T-cell (primary cell): ENCODE measurements at places on chromosomes 5 and 9.

GRCh38 chr5:74641735-74642542 lies 1.4 kb upstream of the ENC1 start:
- peak; percentile 12 for DNase-seq

GRCh38 chr5:66582499-66583165 lies 13.6 kb upstream of the MAST4 start:
- no peak for DNase-seq

- no peak for DNase-seq
These were observed 93.2 kb downstream of the NLN start for GRCh38 chr5:65815161-65815560.

DNA sequence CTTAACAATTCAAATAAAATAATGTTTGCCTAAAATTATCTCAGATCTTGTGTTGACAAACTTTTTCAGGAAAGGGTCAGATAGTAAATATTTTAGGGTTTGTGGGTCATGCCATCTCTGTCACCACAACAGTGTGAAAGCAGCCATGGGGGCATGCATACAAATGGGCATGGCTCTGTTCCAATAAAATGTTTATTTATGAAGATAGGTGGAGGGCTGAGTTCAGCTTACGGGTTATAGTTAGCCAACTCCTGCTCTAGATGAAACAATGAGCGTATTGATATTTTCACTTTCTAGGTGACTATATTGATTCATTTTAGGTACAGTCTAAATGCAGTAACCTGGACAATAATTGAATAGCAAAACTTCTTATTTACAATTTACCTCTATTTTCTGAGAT lies 533.8 kb upstream of the CLINT1 start:
- DNase-seq: no peak

GRCh38 chr5:133696782-133697507 lies 84.6 kb upstream of the FSTL4 start:
- no peak for DNase-seq

- no peak for DNase-seq
These were observed 54.3 kb downstream of the OTULIN start for GRCh38 chr5:14718778-14719177.

DNA sequence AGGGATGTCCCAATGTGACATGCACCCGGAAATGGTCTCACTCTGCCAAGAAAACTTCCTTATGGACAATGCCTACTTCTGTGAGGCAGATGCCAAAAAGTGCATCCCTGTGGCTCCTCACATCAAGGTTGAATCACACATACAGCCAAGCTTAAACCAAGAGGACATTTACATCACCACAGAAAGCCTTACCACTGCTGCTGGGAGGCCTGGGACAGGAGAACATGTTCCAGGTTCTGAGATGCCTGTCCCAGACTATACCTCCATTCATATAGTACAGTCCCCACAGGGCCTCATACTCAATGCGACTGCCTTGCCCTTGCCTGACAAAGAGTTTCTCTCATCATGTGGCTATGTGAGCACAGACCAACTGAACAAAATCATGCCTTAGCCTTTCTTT lies 37.6 kb upstream of the CCDC152 start:
- no peak for DNase-seq

DNA sequence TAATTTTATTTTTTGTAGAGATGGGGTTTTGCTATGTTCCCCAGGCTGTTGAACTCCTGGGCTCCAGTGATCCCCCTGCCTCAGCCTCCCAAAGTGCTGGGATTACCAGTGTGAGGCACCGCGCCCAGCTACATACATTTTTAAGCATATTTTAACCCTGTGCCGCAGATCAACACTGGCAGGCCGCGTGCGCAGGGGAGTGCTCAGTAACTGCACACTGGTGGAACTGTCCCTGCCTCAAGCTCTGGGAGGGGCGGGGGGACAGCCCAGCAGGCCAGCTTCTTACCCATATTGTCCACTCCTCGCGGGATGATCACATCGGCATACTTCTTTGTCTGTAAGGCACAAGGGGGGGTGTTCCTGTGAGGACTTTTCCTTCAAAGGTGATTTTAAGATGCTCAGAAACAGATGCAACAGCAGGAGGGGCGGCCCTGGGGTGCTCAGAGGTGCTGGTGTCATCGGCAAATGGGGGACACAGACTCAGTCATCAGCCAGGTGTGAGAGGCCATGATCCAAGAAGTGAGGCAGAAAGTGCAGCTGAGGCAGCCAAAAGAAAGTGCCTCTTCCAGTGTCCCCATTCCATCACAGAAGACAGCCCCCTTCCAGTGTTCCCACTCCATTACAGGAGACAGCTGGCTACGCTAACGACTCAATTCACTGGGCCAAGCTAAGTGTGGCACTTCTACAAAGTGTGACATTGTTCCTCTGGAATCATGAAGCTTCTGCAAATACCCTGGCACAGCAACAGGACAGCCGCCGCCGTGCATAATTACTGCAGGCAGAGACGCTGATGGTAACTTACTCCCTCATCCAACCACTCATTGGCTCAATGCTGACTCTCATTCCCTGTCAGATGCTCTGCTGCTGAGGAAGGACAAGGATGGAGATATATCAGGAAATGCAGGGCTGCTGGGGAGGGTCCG lies 5.2 kb downstream of the UCK1 start:
- no peak for DNase-seq

DNA sequence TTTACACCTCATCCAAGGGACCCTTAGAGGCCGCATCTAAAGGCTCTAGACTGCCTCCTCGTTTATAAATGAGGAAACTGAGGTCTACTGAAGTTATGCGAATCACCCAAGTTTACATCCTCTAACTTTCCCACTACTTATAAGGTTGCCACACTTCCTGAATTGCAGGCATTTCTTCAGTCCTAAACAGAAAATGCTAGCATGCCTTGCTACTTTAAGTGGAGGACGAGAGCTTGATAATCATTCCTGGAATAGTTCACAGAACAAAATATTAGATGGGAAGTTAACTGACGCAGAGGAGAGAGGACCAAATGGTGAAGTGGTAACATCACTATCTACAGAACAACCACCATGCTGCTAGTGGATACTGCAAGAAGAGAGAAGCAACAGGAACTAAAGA lies 85.8 kb downstream of the GNAQ start:
- DNase-seq: no peak

- no peak for DNase-seq
These were observed 36.0 kb downstream of the DOCK8 start for GRCh38 chr9:250625-251024.

GRCh38 chr9:4803670-4804530 lies 11.2 kb downstream of the RCL1 start:
- no peak for DNase-seq

- no peak for DNase-seq
These were observed 680 bp downstream of the GLRA1 start for GRCh38 chr5:151923866-151924476.

GRCh38 chr9:75644649-75645048 lies 245.8 kb upstream of the PCSK5 start:
- DNase-seq: no peak

DNA sequence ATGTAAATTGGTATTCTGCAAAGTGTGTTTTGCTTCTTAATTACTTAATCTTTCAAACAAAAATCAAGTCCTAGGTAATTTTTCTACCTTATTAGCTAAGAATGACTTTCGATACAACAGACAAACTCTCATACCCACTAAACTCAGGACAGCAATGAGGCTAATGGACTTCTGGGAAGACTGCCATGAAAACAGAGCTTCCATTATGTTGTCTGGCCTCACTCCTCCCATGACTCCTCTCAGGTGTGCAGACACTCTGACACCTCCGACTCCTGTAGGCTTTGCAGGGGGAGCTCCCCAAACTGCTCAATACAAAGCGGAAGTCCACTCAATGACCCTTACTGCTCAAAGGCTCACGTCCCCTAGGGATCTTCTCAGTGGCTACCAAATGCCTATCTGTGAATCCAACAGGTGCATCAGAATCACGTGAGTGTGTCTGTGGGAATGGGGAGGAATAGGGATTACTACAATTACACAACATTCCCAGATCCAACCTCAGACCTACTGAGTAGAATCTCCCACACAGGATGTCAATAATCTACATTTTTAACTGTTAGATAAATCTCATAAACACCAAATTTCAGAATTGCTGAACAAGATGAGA lies 289.9 kb downstream of the RAB3C start:
- DNase-seq: no peak

- no peak for DNase-seq
These were observed 484.8 kb downstream of the EBF1 start for GRCh38 chr5:158614951-158615350.

- DNase-seq: no peak
These were observed 5.8 kb upstream of the POMT1 start for GRCh38 chr9:131496844-131497405.

DNA sequence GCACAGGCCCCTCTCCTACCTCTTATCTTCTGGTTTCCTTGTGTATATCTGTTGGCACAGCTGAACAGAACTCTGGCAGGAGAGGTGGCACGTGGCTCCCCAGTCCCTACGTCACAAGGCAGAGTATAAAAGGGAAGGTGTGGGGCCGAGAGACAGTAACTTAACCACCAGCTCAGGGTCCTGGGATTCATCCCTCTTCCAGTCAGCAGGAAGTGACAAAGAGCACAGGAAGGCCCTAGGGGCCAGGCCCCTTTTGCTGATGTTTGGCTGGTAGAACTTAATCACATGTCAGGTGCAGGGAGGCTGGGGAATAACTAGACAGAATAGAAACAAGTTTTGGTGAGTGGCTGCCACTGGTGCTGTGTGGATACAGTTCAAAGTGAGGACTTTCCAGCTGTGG lies 4.5 kb upstream of the ICE1 start:
- DNase-seq: no peak

- no peak for DNase-seq
These were observed 105.9 kb downstream of the HOMER1 start for GRCh38 chr5:79408028-79408427.

DNA sequence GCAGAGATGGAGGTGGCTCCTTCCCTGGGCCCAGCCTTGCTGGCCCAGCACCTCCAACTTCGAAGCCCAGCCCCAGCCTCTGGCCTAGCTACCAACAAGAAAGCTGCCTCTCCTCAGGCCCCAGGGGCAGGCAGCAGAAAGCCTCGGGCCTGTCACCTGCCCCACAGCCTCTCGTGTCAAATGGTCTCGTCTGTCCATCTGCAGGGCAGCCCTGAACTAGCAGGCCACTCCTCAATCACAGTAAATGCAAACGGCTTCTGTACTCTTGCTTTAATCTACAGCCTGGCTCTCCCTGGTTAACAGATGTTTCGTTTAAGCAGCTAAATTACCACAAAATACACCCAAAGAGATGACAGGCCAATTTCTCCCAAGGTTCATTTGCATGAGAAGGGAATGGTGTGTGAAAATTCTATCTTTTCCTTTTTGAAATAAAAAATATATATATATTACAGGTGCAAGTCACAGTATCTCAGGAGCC lies 21.5 kb downstream of the VAV2 start:
- DNase-seq: no peak

- no peak for DNase-seq
These were observed 254.8 kb upstream of the IRX4 start for GRCh38 chr5:2137444-2138050.

DNA sequence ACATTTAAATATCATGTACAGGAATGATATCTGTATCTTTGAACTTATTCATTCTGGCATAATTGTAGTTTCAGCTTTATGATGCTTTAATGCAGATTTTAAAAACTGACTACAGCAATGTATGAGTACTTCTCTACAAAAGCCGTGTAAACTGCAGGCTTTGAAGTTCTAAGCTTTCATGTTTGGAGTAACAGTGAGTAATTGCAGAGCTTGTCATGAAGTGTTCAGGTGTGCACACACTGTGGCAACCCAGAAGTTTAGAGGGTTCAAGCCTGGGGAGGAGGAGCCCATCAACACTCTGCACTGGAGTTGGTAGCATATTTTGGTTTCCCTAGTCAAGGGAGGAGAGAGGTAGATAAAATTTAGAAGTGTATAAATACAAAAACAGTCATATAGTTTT lies 130.9 kb downstream of the CD180 start:
- DNase-seq: no peak

DNA sequence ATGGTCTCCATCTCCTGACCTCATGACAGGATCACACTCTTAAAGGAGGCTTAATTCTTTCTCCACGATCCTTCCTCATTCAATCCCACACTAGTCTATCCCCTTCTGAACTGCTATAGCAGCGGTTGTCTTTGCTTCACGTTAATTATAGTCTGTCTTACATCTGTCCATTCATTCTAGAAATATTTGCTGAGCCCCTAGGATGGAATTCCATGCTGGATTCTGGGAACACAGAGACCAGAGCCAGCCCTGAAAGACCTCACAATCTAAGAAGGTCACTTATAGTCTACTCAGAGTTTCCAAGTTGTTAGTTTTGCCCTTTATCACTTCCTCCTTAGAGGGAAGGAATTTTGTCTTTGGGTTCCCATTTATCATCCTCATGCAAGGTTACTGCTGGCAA lies 193.5 kb downstream of the GAS1 start:
- no peak for DNase-seq

- peak; percentile 92 for DNase-seq
These were observed 13.2 kb upstream of the AQP7 start for GRCh38 chr9:33415501-33416038.

- no peak for DNase-seq
These were observed 153.8 kb upstream of the FST start for GRCh38 chr5:53326424-53327153.

DNA sequence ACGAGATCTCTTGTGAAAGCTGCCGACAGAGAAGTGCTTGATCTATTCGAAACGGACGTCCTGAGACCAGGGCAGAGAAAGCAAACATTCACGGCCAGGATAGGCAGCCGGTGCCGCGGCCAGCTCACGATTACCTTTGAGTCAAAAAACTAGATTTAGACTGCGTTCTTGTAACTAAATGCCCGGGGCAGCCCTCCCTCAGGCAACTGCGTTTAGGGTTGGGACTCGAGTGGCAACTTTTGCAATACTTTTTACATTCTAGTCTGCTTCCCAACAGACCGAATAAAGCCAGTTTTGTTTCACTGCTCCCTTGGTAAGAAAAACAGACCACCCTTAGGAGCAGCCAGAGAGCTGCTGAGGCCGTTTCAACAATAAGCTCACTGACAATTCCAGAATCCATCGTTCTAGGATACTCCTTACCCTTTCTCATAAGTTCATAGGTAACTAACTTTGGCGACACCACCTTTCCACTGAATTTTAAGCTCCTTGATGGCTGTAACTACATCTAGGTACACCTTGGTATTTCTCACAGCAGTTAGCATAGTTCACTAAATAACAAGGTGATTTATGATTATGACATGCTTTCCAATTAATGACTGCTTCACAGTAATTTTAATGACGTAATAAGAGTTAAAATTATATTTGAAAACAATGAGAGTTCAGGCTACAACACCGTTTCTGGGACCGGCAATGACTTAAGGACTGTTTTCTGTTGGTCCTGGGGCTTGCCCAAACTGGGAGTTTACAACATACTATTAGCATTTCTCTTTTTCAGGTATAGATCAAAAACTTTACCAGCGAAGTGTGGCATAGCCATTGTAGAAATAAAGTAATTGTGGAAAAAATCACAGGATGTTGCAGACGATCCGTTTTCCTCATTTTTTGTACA lies 899 bp upstream of the RAPGEF6 start:
- peak; percentile 20 for DNase-seq

DNA sequence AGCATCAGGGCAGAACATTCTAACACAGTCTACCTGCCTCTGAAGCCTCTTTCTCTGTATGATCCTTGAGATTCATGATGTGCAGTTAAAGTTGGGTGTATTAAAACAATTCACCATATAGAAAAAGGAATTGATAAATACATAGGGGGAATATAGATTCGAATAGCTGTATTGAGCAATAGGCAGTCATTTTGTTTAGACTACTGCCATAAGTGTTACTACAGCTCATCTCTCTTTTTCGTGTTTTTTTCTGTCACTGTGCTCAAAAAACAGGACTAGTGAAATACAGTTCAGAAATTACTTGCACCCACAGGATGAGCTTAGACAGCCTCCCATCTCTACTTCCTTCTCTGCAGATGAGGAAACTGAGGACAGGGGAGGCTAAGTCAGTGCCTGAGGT lies 144.6 kb upstream of the FBN2 start:
- no peak for DNase-seq

- DNase-seq: no peak
These were observed 137.0 kb downstream of the MRPL36 start for GRCh38 chr5:1662559-1663085.
